AG20443 (cell line): ENCODE measurements at places on chromosomes 11 and 22.
A peak's percentile ranks its signal among the peaks of the same experiment; 100 is the strongest.

GRCh38 chr11:77152846-77153245 is 24.8 kb downstream of the MYO7A start:
- DNase-seq, result no peak

- DNase-seq, result no peak
These were observed 344.3 kb downstream of the AASDHPPT start for GRCh38 chr11:106421676-106422292.

DNA sequence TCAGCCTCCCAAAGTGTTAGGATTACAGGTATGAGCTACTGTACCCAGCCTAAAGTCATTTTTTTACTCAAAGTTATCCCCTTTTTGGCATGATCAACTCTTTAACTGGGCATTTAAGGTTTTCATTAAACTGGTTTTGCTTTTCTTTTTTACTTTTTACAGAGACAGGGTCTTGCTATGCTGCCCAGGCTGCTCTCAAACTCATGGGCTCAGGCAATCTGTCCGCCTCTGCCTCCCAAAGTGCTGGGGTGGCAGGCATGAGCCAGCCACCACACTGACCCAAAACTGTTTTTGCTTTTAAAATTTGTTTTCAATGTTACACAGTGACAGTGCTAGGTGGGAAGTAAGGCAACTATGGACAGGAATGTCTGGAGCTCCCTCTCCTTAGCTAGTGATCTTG is 3.9 kb upstream of the ZBED5 start:
- DNase-seq, result no peak

GRCh38 chr11:826227-826621 is 1.5 kb upstream of the CRACR2B start:
- no peak for DNase-seq

GRCh38 chr22:17639247-17639741 is 737 bp downstream of the BCL2L13 start:
- DNase-seq, result peak; percentile 70

- no peak for DNase-seq
These were observed 5.0 kb upstream of the ANO3 start for GRCh38 chr11:26326793-26327400.

DNA sequence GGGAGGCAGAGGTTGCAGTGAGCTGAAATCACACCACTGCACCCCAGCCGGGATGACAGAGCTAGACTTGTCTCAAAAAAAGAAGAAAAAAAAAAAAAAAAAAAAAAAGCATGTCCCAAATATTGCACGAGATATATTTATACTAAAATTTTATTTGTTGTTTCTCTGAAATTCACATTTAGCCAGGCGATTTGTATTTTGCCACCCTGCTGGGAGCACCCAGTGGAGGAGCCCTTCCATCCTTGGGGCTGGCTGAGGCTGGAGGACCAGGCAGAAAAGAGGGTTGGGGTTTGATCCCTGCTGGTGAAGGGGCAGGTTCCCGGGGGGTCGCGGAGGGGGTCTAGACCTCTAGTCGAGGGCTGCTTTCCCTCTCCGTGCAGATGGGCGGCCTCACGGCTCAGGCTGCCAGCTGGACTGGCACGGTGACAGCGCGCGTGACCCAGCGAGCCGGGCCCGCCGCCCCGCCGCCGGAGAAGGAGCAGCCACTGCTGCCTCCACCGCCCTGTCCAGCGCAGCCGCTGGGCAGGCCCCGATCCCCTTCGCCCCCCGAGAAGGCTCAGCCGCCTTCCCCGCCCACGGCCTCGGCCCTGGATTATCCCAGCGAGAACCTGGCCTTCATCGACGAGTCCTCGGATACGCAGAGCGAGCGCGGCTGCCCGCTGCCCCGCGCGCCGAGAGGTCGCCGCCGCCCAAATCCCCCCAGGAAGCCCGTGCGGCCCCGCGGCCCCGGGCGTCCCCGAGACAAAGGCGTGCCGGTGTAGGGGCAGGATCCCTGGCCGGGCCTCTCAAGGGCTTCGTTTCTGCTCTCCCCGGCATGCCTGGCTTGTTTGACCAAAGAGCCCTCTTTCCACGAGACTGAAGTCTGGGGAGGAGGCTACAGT is 952 bp upstream of the CATSPERZ start:
- peak; percentile 68 for DNase-seq

DNA sequence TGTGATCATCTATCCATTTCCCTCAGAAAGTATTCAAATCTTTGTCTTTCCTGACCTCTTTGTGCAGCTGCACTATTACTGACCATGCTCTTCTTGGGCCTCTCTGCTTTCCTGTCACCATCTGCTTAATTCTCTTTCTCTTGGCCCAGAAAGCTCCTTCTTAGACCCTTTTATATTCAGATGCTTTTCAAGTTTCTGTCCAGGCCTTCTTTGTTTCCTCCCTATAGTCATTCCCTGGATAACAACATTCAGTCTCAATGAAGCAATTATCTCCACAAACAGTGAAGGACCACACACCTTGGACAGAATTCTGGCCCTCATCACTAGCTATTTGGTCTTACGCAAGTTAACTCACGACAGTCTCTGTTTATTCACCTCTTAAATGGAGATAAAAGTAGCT is 89.7 kb downstream of the LARGE2 start:
- no peak for DNase-seq

DNA sequence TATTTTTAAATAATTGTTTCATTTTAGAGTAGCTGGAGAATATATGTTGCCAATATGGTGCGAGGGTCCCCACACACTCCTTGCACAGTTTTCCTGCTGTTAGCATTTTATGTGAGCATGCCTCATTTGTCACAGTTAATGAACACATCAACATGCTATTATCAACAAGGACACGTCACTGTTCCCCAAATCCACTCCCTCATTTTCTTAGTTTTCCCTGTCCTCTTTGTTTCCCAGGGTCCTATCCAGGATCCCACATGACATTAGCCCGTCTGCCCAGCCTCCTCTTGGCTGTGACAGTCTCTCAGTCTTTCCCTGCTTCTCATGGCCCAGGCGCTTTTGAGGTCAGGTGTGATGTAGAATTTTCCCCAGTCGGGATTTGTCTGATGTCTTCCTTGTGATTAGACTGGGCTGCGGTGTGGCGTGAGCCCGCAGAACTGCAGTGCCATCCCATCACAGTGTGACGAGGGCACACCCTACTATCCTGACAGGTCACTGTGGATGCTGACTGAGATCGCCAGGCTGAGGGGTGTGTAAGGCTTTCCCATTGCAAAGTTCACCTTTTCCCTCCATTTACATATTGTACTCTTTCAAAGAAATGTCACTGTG is 450.6 kb upstream of the B3GAT1 start:
- DNase-seq, result no peak

GRCh38 chr11:57100638-57101331 is 81.0 kb upstream of the LRRC55 start:
- no peak for DNase-seq

DNA sequence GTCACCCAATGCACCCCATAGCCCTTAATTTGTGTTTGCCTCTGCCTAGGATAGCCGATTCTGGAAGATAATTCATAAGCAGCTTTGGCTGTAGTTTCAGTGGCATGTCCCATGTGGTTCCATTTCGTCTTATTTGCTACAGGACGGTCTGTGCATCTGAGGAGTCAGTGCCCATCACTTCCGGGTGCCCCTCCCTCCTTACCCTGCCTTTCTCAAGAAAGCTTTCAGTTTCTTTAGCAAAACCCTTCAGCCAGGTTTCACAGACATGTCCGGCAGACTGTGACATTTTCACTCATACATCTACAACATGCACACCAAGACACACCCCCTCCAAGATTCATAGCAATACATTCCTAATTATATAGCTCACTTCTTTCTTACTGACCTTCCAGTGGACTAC is 14.3 kb downstream of the TP53AIP1 start:
- no peak for DNase-seq

DNA sequence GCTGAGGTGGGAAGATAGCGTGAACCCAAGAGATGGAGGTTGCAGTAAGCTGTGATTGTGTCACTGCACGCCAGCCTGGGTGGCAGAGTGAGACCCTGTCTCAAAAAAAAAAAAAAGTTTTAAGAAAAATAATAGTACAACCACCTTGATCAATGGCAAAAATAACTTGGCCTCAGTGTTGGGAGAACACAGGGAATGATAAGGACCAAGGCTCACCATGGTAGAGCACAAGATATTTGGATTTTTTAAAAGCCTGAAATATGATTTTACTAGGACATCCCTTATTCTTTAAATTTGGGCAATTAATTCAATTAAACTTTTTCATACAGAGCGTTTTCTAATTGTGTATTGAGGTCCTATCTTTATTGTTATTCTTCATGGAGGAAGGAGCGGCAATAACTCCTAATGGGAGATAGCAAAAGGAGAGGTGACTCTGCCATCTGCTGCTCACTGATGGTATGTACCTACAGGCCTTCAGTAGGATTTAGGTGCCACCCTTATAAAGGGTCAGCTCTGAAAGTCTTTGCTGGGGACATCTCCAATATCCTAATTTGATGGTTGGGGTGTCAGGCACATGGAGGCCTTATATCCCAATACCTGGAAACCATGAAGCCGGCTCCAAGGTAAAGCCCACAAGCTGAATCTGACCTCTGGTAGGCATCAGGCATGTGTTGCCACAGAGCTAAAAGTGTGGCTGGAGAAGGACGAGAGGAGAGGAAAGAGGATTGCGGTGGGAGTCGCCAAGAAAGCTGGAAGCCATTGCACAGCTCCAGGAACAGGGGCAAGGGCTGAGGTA is 21.9 kb upstream of the POLD3 start:
- DNase-seq, result peak; percentile 77

- DNase-seq, result peak; percentile 70
These were observed 118.6 kb downstream of the HIPK3 start for GRCh38 chr11:33375688-33376311.

- no peak for DNase-seq
These were observed 302.0 kb upstream of the NARS2 start for GRCh38 chr11:78876676-78877075.

GRCh38 chr22:36164621-36165020 is 4.1 kb upstream of the APOL3 start:
- no peak for DNase-seq

- no peak for DNase-seq
These were observed 89.5 kb upstream of the DBX1 start for GRCh38 chr11:20249796-20250195.

DNA sequence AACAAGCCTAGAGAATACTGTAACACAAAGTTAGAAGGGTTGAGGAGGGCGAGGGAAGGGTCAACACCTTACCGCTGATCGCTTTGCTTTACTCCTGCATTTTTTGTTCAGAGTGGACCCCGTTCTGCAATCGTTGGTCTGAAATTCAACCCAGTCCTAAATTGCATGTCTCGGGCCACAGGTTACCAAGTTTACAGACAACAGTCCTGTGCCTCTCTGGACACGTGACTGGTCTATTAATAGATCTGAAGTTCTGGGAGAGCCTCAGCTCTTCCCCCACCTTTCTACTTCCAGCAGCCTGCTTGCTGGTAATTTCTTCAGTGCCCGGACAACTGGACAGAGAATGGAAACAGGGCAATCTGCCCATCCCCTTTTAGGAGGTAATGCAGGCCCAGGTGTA is 74.2 kb downstream of the STIM1 start:
- DNase-seq, result no peak

- DNase-seq, result peak; percentile 83
These were observed 196.5 kb downstream of the TENM4 start for GRCh38 chr11:79244241-79244772.

DNA sequence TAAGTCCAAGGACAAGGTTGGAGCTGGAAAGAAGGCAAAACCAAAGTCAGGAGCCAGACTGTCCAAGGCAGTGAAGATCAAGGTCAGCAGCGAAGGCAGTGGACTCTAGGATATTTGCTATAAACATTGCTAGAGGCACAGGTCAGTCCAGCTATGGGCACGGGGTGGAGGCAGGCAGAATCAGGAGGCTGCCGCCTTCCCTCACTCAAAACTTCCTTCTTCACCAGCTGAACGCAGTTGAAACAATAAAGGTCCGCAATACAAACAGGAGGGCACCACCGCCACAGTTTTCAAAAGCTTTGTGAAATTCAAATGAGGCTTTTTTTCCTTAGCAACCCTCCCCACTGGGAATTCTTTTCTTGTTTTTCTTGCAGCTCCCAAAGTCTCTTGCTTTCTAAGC is 372.4 kb downstream of the NXPE2 start:
- DNase-seq, result no peak
